ENCODE measurements at places on chromosomes 11 and 22.
A peak's percentile ranks its signal among the peaks of the same experiment; 100 is the strongest.

GRCh38 chr22:45235101-45235777 is 5.5 kb downstream of the KIAA0930 start:
- no peak for DNase-seq

DNA sequence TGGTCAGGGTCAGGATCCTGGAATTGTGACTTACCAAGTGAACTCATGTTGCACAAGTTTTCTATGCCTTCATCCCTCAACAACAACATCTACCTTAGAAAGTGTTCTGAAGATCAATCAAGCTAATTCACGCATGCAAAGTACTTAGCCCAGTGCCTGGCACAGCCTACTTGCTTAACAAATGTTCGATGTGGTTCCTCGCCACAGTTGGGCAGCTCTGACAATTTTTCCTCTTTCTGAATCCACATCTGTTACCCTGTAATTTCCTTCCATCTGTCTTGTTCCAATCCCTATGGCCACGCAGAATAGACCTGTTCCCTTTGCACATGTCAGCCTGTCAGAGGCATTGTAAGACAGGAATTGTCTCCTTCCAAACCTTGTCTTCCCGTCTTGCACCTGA is 1415.2 kb downstream of the TBC1D22A start:
- no peak for DNase-seq

GRCh38 chr22:23884140-23884539 is 10.0 kb upstream of the MIF start:
- DNase-seq, result no peak

DNA sequence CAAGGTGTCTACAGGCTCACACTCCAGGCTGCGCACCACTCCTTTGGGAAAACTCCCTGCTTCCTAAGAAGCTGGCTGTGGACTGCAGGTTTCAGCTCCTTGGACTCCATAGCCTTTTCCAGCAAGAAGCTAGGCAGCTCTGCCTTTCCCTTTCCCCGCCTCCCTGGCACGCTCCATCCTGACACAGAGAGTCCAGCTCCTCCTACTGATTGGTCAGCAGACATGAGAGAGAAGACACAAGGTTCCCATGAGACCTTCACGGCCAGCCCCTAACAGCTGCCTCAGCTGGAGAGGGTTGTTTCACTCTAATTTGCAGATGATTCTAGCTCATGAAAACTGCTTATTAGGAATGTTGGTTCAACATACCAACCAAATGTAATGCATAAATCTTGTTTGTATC is 27.6 kb downstream of the TENM4 start:
- peak; percentile 95 for DNase-seq

DNA sequence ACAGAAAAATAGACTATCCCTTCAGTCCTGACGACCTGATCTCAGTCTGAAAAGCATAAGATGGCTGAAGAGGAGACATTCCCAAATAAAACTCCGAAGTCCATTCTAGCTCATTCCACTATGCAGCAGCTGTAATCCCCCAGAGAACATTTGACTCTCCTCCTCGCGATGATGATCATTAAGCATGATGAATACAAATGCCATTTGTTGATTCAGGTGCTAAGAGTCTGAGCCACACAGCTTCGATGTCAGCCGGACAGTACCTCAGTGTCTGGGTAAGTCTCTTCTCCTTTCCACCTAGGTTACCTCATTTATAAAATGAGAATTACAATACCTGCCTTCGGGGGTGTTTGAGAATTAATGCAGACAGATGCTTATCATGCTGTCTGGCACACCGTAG is 94.8 kb downstream of the TENM4 start:
- DNase-seq, result no peak

- peak; percentile 39 for DNase-seq
These were observed 63.5 kb upstream of the FDX1 start for GRCh38 chr11:110366291-110366690.

- DNase-seq, result no peak
These were observed 38.0 kb downstream of the TMEM45B start for GRCh38 chr11:129853518-129854231.

DNA sequence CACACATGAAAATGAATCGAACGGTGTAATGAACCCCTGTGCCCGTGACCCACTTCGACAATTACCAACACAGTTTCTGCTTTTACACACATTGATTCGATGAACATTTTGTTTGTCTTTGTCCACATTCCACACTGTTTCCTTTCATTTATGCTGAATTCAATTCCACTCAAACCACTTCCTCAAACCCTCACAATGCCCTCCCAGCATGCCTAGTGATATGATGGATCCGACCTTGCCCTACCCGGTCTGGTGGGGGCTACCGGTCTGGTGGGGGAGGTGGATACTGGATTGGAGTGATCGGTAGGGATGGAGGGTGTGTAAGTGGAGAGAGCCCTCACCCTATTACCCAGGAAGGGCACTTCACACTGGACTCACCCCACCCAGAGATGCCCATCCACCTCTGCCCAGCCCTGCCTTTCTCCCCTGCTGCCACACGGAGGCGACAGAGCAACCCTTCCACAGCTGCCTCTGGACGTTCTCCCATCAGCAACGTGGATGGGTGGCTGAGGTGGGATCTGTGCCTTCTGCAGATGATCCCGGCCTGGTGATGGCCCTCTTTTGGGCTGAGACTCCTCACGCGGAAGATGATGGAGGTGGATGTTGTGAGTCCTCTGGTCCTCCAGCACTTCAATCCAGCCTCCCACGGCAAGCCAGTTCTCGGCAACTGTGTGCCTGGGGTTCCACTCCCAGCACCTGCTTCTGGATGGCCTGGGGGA is 33.0 kb upstream of the P2RY2 start:
- DNase-seq, result peak; percentile 40

DNA sequence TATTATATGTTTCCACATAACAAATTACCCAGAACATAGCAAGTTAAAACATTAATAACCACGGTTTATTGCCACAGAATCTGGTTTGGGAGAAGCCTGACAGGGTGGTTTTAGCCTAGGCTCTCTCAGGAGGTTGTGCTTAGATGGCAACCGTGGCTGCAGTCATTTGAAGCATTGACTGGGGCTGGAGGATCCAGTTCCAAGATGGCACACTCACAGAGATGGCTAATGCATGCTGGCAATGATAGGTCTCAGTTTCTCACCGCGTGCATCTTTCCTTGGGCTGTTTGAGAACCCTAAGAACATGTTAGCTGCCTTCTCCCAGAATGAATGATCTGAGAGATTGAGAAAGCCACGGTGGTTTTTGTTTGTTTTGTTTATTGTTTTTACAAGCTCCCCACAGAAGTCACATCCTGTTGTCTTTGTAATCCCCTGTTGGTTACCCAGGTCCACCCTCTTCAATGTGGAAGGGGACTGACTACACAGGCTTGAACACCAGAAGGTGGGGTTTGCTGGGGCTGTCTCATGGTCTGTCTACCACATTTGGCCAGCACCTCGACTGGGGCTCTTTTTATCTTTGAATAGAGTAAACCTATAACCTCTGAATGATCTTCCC is 36.6 kb upstream of the GRAMD1B start:
- no peak for DNase-seq

DNA sequence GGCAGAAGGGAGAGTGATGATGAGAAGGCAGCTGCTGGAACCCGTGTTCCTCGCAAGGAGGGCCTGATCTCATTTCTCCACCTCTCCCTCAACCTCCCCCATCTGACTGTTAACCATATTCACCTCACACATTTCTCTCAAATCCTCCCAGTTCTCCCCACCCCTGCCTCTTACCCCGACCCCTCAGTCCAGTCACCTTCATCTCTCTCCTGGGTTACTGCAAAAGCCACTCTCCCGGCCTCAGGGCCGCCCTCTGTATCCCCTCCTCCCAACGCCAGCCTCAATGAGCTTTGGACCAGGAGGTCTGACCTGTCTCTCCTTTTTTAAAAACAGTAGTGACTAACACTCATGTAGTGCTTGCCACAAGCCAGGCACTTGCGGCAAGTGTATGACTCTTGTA is 29.5 kb upstream of the LMO1 start:
- no peak for DNase-seq

DNA sequence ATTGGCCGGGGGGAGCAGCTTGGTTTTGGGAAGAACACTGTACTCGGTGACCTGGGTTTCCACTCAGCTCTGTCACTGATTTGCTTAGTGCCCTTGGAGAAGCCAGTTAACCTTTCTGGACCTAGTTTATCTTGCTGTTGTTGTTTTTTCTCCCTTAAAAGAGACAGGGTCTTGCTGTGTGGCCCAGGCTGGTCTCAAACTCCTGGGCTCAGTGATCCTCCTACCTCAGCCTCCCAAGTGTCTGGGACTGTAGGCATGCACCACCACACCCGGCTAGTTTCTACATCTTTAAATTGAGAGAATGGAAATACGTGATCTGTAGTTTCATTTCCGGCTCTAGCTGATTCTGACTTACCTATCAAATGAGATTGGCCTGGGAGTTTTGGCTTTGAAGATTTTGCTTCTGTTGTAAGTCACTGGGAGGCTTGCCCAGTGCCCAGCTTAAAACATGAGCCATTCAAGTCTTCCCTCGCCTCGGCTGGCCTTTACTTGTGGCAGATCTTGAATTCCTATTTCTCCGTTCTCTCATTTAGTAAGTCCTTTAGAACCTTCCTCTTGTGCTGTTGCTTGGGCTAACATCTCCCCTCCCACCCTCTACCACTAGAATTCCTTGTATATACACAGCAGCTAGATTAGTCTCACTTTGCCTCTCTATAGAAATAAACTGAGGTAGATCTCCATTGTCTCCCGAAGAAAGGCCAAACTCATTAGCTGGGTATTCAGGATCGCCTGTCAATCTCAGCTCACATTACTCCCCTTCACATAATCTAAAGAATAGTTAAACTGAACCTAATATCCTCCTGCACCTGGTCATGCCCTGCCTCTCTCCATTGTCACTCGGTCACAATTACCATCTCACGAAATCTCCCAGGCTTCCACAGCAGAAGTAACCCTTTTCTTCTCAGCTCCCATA is 87.7 kb upstream of the SLC25A18 start:
- DNase-seq, result no peak

DNA sequence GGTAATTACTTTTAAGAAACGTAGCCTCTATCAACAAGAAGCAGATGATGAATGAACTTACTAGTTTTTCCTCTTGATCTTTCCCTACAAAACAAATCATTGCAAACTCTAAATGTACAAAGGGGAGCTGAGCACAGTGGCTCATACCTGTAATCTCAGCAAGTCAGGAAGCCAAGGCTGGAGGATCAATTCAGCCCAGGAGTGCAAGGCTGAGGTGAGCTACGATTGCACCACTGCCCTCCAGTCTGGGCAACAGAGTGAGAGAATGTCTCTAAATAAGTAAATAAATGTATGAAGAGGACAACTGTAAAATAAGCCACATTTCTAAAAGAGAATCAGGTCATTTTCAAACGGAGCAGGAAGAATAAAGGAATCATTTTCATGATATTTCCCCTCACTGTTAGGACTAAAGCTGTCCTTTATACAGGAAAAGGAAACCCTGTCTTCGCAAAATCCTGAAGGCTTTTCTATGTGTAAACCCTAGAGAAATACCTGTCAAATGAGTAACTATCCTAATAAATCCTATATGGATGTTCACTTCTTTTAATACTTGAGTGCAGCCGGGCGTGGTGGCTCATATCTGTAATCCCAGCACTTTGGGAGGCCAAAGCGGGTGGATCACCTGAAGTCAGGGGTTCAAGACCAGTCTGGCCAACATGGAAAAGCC is 41.2 kb downstream of the RRAS2 start:
- no peak for DNase-seq

DNA sequence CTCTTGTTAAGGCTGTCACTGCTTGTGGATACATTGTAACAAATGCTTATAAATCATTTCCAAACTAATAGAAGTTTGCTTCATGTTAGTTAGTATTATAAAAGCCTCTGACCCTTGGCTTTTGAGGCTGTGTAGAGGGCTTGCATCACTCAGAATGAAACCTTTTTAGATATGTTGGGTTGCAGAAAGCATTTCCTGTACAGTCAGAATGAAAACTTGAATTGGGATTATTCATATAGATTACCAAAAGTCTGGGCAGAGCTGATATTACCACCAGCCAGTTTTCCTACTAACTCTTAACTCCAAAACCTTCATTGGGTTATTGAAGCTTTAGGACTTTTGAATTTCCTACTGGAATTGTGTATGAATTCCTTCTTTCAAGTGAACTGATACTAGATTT is 12.0 kb downstream of the KMT2A start:
- DNase-seq, result no peak

Data from fibroblast of skin of right quadriceps (primary cell).